ENCODE measurements at places on chromosomes 3 and 15. TPM values are rescaled to one million over a fixed set of nuclear protein-coding genes. Genes with fewer than 3 reads are reported as not detected.

The SLC25A38 gene
- total RNA-seq = 19.3 TPM

The CX3CR1 gene
- not detected for total RNA-seq

The FSD2 gene
- total RNA-seq = not detected

The NR1I2 gene
- total RNA-seq = not detected

The CMSS1 gene
- total RNA-seq = 27.8 TPM

The PSTPIP1 gene
- total RNA-seq = not detected

The NME9 gene
- not detected for total RNA-seq

The PLIN1 gene
- total RNA-seq = 0.41 TPM

The NMB gene
- total RNA-seq = 4.1 TPM

The EFL1 gene
- total RNA-seq = 36.7 TPM

The ALPK3 gene
- 0.18 TPM for total RNA-seq

The COL6A5 gene
- total RNA-seq = not detected

The PPP1R14D gene
- not detected for total RNA-seq

The CPNE9 gene
- total RNA-seq = not detected

The ARGFX gene
- not detected for total RNA-seq

The TJP1 gene
- 94.2 TPM for total RNA-seq

The PLA2G4E gene
- not detected for total RNA-seq

The GREM1 gene
- total RNA-seq = 181 TPM

The USP4 gene
- 28.9 TPM for total RNA-seq

The CHRM5 gene
- total RNA-seq = not detected

The CDC25A gene
- total RNA-seq = 0.90 TPM

The PTPRG gene
- total RNA-seq = 27.6 TPM

The ZNF592 gene
- total RNA-seq = 7.4 TPM

The WNT5A gene
- total RNA-seq = 42.4 TPM

The NGLY1 gene
- 11.8 TPM for total RNA-seq

The CLDN11 gene
- 661 TPM for total RNA-seq

The SLITRK3 gene
- total RNA-seq = not detected

The EPHA6 gene
- not detected for total RNA-seq

The RLBP1 gene
- not detected for total RNA-seq

The STRIT1 gene
- total RNA-seq = not detected

The GOLGA8O gene
- total RNA-seq = 0.09 TPM

The MUC20 gene
- 4.5 TPM for total RNA-seq

The SNX33 gene
- total RNA-seq = 35.2 TPM

The GOLGA8R gene
- total RNA-seq = 0.33 TPM

The ARNT2 gene
- total RNA-seq = 9.4 TPM

The DHX36 gene
- 163 TPM for total RNA-seq

The SLC12A1 gene
- total RNA-seq = under 0.01 TPM

The TPRG1 gene
- 8.6 TPM for total RNA-seq

The GOLGA6B gene
- not detected for total RNA-seq

The MOBP gene
- total RNA-seq = not detected

All from fibroblast of the aortic adventitia (primary cell).